ENCODE measurements at places on chromosomes 1 and 21. TPM values are rescaled to one million over a fixed set of nuclear protein-coding genes. Genes with fewer than 3 reads are reported as not detected.

The CFHR1 gene
- 1.8 TPM for total RNA-seq

The B3GALT5 gene
- 0.06 TPM for total RNA-seq

The DDAH1 gene
- 15.4 TPM for total RNA-seq

GRCh38 chr21:45460611-45461368 is 55.8 kb downstream of the COL18A1 start:
- DNase-seq: no peak

GRCh38 chr1:152783095-152783494 is 3.0 kb upstream of the LCE1E start:
- DNase-seq: no peak

DNA sequence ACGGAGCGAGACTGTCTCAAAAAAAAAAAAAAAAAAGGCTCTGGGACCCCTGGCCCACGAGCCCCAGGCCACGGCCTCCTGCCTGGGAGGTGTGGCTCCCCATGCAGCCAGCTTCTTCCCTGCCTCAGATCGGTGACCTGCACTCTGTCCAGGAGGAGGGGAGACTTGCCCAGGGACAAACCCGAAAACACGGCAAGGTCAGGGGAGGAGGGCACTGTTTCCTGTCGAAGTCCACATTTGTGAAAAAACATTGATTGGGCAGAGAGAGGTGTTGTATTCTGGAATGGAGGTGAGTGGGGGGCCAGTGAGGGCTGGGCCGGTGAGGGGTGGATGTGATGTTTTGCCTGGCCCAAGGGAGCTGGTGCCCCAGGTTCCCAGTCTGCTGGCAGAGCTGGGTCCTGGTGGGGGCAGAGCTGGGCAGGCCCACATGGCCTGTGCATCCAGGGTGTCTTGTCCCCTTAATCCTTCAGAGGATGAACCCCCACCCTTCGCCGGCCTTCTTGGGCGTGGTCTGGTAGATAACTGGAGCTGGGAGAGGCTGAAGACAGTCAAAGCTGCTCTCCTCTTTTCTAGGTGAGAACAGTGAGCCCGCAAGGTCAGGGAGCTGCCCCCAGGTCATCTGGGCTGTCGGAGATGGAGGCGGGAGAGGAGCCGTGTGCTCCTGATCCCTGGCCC is 12.4 kb upstream of the FAAP20 start:
- no peak for DNase-seq

DNA sequence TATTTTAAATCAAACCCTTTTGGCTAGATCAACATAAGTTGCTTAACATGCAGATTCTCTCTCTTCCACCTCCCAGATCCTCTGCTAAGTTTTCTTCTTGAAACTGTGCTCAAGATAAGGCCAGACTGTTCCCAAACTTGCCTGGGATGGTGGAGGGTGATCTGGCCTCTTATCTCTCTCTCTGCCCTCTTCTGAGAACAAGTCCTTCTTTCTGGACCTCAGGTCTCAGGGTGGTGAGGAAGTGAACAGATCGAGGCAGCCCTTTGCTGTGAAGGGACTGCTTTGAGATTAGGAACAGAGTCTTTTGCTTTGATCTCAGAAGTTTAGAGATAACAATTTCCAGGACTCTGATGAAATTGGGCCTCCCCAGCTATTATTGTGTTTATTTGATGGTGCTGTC is 70.7 kb downstream of the HUNK start:
- DNase-seq: no peak

Measured in mesenteric fat pad (tissue), 1 donor.